T-helper 17 cell (primary cell): ENCODE measurements at places on chromosomes 12 and 14.

DNA sequence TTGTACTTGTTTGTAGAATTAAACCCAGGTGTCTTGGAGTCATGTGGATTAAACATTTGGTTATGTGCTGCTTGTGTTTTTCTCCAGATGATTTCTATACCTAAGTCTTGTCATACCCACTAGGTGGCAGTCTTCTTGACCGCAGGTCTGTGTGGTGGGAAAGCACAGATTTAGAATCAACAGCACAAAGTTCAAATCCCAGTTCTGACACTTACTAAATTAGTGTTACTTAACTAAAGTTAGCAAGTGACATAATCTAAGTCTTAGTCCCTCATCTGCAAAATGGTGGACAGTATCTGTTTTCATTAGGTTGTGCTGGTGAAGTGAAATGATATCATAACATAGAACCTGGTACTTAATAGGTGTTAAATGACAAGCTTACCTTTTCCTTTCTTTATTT is 151.0 kb upstream of the ARHGAP5 start:
- DNase-seq, result no peak

- no peak for DNase-seq
Measured at GRCh38 chr12:1974812-1975211, 29.4 kb downstream of the DCP1B start.

DNA sequence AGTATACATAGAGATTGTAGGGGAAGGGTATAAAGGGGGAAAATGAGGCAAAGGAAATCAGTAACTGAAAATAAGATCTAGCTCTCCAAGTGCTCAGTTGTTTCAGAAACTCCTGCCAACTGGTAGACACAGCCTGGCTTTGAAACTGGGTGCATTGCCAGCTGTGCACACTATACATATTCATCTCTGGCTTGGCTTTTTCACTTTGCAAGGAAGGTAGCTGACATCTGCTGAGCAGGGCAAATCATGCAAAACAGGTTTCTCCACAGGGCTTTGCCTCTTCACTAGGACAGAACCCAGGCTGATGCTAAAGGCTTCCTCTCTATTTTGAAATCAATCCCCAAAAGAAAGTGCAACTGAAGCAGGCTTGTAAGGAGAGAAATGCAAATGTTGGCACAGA is 101.5 kb downstream of the HELB start:
- no peak for DNase-seq

DNA sequence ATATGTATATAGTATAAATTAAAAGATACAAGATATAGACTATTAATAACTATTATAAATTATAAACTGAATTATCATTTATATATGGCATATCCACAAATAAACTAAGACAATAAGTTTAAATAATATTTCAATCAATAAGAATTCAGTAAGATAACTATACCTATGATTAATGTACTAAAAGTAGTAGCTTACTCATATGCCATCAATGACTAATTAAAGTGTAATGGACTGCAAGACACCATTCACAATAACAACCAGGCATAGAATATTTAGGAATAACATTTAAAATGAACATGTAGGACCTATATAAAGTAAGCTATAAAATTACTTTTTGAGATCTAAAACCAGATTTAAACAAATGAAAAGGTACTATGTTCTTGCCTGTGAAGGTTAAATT is 18.8 kb downstream of the KCNC2 start:
- DNase-seq, result no peak

GRCh38 chr14:95409477-95410272 is 90.0 kb upstream of the CLMN start:
- DNase-seq, result no peak

- DNase-seq, result no peak
Measured at GRCh38 chr14:75202657-75203056, 26.2 kb upstream of the TMED10 start.

GRCh38 chr14:92759300-92759678 is 10.9 kb upstream of the LGMN start:
- no peak for DNase-seq

GRCh38 chr14:33467971-33468370 is 482.9 kb downstream of the EGLN3 start:
- DNase-seq, result no peak

DNA sequence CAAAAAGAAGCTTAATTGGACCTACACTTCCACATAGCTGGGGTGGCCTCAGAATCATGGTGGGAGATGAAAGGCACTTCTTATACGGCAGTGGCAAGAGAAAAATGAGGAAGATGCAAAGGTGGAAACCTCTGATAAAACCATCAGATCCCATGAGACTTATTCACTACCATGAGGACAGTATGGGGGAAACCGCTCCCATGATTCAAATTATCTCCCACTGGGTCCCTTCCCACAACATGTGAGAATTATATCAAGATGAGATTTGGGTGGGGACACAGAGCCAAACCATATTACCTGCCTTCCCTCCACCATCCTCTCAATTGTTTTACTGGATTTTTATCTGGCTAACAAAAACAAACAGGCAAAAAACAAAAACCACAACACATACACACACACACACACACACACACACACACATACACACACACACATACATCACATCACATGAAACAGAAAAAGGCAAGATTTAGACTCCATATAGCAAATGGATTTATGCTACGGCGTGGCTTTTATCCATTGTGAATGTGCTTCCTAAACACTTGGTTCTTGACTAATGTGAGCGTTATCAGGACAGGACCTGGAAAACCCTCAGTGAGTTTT is 66.7 kb downstream of the ZFP36L1 start:
- no peak for DNase-seq

- no peak for DNase-seq
Measured at GRCh38 chr12:76552343-76552938, 7.1 kb downstream of the OSBPL8 start.

- no peak for DNase-seq
Measured at GRCh38 chr12:77046468-77046867, 18.9 kb downstream of the E2F7 start.
